ENCODE measurements at places on chromosomes 7 and 10.

GRCh38 chr7:43799605-43800004, 41.1 kb downstream of the BLVRA start:
- no peak for DNase-seq

- no peak for DNase-seq
Measured at GRCh38 chr7:50272808-50273207, 31.7 kb upstream of the IKZF1 start.

GRCh38 chr10:78851647-78852046, 217.1 kb upstream of the ZMIZ1 start:
- no peak for DNase-seq

GRCh38 chr10:128062331-128062880, 63.8 kb downstream of the MKI67 start:
- no peak for DNase-seq

DNA sequence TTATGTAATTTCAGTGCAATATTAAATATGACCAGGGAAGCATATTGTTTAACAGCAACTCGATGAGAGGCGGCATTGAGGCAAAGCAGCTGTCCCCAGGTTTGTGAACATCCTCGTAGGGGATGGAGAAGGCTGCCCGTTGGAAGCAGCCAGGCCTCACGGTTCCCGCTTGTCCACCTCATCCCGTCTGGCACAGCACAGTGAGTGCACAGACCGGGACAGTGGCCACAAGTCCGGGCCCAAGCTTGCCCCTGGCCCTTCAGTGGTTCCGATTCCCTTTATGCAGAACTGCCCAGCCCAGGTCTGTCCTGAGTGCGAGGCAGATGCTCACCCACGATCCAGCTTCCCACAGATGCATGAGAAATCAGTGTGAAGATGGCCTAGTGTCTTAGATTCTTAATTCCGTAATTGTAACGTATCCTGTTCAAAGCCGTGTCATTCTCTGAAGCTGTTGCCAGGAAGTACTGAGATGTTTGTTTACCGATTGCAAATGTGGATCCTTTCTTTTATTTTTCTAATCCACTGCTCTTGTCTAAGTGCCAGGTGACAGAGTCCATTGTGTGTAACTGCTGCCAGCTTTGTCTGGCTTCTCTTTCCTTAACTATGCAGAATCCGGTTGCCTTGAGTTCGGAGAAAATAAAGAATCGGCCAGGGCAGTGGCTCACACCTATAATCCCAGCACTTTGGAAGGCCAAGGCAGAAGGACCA, 35.5 kb downstream of the PFKP start:
- no peak for DNase-seq

DNA sequence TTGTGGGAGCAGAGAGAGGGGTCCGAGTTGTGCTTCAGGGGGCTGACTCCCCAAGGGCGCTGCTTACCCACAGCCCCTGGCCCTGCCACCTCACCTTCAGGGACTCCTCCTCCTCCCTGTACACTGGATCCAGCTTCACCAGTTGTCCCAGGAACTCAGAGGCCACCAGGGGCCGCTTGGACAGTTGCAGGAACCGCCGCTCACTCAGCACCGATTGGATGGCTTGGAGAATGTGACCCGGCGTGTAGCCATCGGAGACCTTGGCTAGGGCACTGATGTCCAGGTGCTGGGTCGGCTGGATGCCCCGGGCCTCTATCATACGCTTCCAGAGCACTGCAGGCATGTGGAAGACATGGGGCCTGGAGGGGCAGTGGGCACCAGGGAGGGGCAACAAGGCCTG, 4.5 kb upstream of the ASB10 start:
- DNase-seq: no peak

GRCh38 chr7:38630720-38631673, at the start of gene AMPH:
AMPH (minus strand) TSS chr7:38631373; CDS start chr7:38631351, 22 bp downstream.
- peak; percentile 33 for DNase-seq

DNA sequence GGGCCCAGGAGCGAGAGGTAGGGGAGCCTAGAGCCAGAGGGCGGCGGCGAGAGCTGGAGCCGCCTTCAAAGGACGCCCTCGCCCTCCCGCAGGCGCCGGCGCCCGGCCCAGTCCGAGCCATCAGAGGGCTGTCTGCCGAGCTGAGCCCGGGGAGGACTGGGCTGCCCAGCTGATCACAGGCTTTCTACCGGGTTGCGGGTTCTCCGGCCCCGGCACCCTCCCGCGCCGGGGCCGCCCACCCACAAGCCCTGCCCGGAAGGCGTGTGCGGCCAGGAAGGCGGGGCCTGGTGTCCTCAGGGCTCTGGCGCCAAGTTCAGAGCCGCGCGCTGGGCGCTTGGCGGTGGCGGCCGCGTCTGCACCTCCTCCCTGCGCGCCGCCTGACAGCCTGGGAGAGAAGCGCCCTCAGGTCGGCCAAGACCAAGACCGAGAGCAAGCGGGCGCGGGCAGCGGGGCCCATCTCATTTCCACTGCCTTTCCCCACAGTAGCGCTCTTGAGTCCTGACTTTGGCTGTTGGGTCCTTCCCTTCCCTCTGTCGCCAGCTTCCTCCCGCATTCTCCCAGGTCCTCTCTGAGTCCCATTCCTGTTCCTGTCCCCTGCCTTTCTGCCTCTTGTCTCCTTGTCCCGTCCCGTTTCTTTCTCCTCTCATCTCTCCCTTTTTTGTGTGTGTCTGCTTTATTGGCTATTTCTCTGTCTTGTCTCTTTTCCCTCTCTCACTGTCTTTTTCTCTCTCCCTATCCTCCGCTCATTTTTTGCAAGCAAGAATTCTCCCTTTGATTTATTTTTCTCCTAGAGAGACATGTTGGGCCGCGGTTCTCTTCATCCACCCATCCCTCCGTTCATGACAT, 60.6 kb upstream of the MSMB start:
- peak; percentile 21 for DNase-seq

DNA sequence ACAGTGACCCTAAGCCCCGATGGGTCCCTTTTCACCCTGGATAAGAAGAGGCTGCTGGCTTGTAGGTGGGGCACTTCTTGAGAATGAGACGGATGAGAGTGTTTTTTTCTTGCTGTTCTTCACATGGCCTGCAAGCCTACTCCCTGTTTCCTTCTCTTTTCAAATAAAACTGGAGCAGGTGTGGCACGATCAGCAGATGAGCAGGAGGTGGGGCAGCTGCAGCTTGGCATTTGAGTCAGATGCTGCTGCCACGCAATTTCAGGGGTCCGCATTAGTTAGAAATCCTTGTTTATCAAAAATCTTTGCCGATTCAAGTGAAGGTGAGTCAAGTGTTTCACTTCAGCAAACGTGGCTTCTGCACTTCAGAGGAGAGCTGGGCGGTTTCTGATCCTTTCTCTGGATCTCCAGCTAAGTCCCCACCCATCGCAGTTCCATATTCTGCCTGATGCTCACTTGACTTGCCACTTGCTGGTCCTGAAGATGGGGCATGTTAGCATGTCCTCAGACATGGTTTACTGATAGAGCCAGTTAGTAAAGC, 20.8 kb downstream of the WDFY4 start:
- no peak for DNase-seq

- DNase-seq: no peak
Measured at GRCh38 chr10:71923138-71923692, 41.0 kb upstream of the CHST3 start.

- no peak for DNase-seq
Measured at GRCh38 chr10:110959379-110960332, 40.3 kb downstream of the SHOC2 start.

GRCh38 chr7:5653661-5654060, 127.8 kb downstream of the RNF216 start:
- no peak for DNase-seq

- no peak for DNase-seq
Measured at GRCh38 chr10:12644380-12645144, 295.2 kb downstream of the CAMK1D start.

DNA sequence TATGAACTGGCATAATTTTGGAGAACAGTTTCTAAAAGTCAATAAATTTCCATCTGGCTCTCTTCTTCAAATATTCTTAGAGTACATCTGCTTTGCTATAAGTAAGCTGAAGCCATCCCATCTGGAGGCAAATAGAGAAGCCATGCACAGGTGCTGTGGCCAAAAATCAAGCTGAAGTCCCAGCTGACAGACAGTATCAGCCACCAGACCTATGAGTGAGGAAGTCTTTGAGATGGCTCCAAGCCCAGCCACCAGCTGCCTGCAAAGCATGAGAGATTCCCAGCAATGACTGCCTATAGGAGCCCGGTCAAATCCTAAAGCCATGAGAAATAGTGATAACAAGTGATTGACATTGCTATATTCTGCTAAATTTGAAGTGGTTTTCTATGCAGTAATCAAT, 21.7 kb upstream of the PRSS58 start:
- DNase-seq: no peak

DNA sequence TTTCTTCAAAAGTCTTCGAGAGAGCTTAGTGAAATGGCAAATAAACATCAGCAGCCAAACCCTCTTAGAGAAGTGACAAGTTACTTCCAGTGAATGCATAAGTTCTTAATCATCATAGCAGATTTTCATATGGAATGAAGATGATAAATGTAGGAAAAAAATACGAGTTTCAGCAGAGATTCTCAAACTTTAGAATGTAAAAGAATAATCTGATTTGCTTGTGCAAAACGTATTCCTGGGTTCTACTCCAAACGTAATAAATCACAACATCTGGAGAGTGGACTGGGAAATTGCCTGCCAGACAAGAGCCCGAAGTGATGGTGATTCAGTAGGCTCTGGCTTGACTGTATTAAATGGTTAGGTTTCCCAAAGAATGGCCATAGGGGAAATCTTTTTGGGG, 62.2 kb downstream of the AKR1E2 start:
- DNase-seq: no peak

DNA sequence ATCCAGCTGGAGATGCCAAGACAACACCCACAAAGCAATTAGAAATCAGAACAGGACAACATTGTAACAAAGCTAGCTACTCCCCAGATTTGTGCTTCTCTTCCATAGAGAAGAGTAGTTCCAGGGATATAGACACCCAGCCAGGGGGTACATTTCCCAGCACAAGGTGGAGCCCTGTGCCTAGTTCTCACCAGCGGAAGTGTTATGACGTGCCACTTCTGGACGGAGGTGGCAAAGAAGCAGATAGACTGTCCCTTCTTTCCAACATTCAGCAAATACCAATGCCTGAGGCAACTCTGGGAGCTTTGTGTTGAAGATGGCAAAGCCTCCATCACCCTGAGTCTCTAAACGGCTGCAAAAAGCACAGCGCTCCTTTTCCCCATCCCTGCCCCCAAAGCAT, 23.4 kb upstream of the GSAP start:
- DNase-seq: no peak

DNA sequence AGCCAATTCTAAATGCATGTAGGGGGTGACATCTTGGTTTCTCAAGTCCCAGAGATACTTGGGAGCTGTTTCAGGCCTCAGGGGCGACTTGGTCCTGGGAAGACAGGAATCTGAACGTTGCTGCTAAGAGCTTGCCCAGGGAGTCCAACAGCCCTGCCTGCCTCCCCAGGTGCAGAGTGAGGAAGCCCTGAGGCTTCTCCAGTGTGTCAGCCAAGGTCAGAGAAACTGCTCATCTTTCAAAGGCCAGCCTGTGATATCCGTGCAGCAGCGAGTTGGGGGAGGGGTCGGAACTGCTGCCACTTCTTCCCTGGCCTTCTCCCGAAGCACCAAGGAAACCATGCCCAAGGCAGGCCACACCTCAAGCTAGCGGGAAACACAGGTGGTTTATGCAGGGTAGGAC, 9.7 kb downstream of the GDF2 start:
- no peak for DNase-seq

GRCh38 chr10:89518108-89518507, 17.3 kb downstream of the SLC16A12 start:
- no peak for DNase-seq

- DNase-seq: no peak
Measured at GRCh38 chr10:84683550-84683949, 355.2 kb downstream of the CCSER2 start.

- DNase-seq: no peak
Measured at GRCh38 chr7:152127229-152127628, 101.8 kb downstream of the GALNT11 start.

GRCh38 chr10:78070726-78071125, 37.1 kb downstream of the RPS24 start:
- no peak for DNase-seq

DNA sequence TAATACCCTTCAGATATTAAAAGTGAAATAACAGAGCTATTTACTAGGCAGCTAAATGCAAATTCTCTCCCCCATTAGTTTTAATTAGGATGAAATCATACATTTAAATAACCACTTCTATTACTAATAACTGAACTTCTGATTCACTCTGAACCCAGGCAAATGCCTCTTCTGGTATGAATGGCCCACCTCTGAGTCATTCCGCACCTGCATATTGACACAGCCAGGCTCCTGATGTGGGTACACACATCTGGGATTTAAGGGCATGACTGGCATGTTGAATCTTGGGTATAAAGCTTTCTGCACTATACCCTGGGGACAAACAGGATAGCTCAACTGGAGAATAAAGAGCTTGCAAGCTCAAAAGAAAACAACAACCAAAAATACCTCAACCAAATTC, 140.9 kb downstream of the AUTS2 start:
- no peak for DNase-seq

DNA sequence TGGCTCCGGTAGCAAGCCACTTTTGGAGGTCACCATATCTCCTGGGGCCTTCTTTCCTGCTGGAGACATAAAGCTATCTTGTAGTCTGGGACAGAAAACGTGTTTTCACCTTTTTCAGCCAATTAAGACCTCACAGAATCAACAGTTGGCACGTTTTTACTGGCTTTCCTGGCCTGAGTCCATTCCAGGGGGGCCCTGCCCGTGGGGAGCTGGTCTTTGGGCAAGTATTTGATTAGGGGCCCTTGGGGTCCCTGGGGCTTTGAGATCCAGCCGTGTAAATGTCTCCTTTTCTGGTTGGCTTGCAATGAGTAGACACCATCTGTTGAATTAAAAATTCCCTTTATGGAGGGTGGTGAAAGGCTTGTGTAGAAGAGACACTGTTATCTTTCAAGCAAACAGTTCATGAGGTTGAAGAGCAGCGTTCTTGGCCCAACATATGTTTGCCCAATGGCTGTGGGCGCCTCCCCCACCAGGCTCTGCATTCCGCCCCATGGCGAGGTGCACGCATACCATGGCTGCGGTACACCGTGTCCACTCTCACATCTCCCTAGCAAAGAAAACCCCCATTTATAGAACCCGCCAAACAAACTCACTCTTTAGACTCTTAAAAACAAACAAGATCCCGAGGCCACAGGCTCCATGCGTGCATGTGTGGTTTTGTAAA, 593.2 kb downstream of the LRMDA start:
- DNase-seq: no peak

- DNase-seq: no peak
Measured at GRCh38 chr7:73433924-73434700, 534 bp downstream of the FZD9 start.

DNA sequence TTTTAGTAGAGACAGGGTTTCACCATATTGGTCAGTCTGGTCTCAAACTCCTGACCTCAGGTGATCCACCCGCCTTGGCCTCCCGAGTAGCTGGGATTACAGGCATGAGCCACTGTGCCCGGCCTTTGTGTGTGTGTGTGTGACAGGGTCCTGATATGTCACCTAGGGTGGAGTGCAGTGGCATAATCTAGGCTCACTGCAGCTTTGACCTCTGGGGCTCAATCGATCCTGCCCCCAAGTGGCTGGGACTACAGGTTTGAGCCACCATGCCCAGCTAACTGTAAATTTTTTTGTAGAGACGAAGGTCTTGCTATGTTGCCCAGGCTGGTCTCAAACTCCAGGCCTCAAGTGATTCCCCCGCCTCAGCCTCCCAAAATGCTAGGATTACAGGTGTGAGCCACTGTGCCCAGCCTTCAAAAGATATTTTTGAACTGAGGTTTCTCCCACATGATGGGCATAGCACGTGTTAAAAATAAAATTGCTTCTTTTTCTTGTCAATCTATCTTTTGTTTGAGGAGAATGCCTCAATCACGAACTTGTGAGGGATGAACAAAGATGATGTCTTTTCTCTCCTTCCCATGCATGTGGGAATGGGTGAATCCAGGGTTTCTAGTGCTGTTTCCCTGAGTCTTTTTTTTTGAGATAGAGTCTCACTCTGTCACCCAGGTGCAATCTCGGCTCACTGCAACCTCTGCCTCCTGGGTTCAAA, 30.8 kb upstream of the PSAP start:
- DNase-seq: no peak

All from D721Med (cell line).